ENCODE measurements at places on chromosomes 1 and 21. TPM values are rescaled to one million over a fixed set of nuclear protein-coding genes. Genes with fewer than 3 reads are reported as not detected.

WLS gene
- total RNA-seq = 51.8 TPM

AMIGO1 gene
- 3.7 TPM for total RNA-seq

NEGR1 gene
- total RNA-seq = 16.3 TPM

DPT gene
- 0.69 TPM for total RNA-seq

PRAMEF8 gene
- total RNA-seq = not detected

GRCh38 chr1:60891281-60891680, 191.1 kb upstream of the NFIA start:
- no peak for DNase-seq

- peak; percentile 44 for DNase-seq
Observed at GRCh38 chr1:209624558-209625549, 27.4 kb downstream of the LAMB3 start.

DNA sequence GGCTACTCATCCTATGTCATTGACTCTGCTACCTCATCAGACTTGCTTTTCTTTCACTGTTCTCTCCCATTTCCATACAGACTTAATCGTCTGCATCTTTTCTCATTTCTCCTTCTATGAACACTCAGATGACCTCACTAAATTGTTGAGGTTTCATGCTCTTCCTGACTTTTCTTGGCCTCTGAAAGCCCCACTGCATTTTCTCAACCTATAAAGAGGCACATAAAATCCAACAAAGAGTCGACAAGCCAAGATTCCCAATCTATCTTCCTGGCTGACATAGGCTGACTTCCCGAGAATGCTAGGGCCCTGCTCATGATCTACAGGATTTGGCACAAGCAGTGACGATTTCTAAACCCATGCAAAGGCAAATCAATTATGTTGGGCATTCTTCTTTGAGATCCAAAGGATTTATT, 280.8 kb upstream of the DPYD start:
- peak; percentile 54 for DNase-seq

DNA sequence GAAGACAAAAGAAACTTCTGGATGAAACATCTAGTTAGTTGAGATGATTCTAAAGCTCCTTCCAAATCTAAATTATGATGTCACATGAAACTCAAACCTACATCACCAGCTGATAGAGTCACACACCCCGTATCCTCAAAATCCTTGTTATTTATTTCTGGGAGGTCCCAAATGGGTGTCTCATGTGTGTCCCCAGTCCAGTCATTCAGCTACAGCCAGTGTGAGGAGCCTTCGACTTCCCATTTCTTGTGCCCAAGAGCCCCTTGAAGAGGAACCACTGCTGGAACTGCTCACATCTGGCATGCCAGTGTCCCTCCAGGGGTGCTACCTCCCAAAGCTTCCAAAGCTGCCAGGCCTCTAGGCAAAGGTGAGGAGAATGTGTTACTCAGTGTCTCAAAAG, 32.5 kb upstream of the KCNA3 start:
- no peak for DNase-seq

- DNase-seq = no peak
Observed at GRCh38 chr1:9592510-9593075, 3.9 kb downstream of the TMEM201 start.

- peak; percentile 71 for DNase-seq
Observed at GRCh38 chr1:63797056-63797726, 23.4 kb downstream of the ROR1 start.

- no peak for DNase-seq
Observed at GRCh38 chr1:112030157-112030556, 40.7 kb upstream of the KCND3 start.

GRCh38 chr1:48808496-48808895, 31.8 kb upstream of the BEND5 start:
- no peak for DNase-seq

- DNase-seq = no peak
Observed at GRCh38 chr1:225573216-225573615, 79.7 kb downstream of the ENAH start.

GRCh38 chr1:197526736-197527371, 248.4 kb downstream of the DENND1B start:
- DNase-seq = peak; percentile 6

DNA sequence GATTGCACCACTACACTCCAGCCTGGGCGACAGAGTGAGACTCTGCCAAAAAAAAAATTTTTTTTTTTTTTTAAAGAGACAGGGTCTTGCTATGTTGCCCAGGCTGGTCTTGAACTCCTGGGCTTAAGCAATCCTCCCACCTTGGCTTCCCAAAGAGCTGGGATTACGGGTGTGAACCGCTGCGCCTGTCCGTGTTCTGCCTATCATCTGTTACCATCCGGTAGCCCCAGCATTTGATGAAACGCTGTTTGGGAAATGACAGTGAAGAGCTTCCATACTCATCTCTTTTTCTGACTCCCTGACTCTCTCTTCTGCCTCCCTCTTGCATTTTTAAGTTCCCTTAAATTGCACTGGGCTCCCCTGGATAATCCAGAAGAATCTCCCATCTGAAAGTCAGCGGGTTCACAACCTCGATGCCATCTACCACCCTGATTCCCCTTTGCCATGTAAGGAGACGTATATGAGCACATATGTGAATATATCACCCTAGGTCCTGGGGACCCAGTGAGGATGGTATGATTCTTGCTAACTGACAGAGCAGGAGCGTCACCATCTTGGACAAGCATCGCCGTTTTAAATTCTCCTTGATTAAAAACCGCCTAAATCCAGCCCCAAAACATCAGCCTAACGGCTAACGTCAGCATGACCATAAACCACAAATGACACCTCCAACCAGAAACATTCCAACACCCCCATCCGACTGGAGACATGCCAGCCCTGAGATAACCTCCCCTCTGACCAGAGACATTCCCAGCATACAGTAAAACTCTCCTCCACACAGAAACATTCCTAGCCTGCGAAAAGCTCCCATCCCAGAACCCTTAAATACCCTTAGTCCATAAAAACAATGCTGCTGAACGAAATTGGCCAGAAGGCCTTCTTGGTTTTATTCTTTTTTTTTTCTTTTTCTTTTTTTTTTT, 12.4 kb downstream of the TNFRSF8 start:
- DNase-seq = peak; percentile 91

- DNase-seq = peak; percentile 61
Observed at GRCh38 chr21:28745131-28746016, 247.3 kb downstream of the LTN1 start.

DNA sequence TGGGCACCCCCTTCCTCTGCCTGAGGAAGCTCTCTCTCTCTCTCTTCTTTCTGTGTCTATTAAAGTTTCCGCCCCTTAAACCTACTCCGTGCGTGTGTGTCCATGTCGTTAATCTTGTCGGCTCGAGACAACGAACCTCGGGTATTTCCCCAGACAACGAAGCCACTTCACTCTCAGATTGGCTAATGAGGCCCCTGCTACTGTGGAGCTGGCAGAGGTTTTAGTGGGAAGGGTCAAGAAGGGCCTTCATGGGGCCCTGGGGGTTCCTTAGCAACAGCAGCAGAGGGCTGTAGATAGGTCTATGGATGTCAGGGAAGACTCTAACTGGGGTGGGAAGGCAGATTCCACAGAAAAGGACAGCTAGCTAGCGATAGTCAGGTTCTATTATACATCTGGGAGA, 239.8 kb upstream of the RAB4A start:
- DNase-seq = no peak

DNA sequence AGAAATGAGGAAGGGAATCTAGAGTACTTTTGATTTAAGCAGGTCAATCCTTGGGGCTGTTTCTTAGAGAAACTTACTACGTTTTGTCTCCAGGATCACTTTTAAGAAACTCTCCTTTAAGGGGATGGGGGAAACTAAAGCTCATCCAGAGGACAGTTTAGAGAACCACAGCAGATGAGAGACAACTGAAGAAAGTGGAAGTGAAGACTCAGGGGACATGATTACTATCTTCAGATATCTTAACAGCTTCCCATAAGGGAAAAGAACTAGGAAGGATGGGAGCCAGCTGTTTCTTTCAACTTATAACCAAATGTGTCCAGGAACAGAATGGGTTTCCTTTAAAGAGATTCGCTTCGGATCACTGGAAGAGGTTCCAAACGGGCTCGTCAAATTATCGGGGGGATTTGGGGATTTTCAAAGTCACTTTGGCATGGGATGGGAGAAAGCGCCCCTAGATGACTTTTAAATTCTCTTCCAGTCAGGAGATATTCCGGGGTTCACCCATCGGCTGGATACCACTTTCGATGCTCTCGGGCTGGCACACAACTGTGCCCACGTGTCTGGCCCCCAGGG, 1.2 kb downstream of the SCMH1 start:
- no peak for DNase-seq

DNA sequence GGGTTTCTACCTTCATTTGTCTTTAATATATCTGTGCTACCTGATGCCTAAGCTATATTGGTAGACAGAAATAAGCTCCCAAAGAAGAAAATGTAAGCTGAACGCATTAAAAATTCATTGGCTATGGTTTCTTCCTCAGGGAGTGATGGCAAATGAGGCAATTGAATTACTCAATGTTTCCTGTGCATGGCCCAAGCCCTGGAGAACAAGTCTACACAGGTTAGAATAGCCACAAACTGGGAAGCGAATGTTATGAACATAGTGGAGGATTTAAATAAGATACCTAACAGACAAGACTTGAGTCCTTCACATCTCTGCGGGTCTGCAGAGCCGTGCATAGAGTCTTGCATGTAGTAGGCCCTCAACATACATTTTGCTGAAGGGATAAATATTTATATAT, 350.3 kb downstream of the RWDD3 start:
- no peak for DNase-seq

DNA sequence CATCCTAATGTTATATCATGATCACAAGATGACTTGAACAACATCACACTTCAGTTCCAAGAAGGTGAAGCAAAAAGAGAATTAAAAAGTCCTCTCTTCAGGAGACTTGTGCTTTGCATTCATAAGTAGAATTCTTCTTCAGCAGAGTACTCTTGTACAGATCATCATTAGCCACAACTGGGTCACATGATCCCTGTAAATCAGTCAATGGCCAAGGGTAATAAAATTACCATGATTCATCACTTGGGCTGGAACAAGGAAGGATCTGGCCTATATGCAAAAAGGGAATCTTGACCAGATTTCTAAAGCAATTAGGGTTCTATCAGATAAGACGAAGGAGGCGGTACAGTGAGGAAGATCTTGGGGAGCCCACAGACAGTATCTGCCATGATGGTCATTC, 458.0 kb upstream of the DEPDC1 start:
- peak; percentile 26 for DNase-seq

DNA sequence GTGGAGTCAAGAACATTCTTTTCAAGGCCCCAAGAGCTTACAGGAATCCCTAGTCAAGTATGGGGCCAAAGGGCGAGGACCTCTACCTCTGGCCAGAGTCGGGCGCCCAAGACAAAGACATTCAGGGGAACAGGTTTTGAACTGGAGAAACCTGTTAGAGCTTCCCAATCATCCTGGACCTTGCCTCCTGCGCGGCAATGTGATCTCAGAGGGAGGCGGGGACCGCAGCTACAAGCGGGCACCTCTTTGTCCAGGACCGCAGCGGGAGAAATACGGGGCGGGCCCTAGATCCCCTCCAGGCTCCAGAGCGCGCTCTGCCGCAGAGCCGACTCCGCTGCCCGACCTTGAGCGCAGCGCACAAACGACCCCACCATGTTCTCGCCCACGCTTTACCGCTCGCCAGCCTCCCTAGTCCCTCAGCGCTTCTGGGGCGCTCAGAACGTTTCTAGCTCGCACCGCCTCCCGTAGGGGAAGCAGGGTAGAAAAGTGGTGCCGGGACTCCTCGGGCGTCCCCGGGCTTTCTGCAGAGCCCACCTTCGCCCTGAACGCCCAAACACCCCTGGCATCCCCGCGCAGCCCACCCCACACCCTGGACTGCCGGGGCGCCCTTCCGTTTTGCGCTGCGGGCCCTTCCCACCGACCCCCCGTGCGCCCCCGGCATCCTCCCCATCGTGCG, 28.1 kb downstream of the RABIF start:
- peak; percentile 67 for DNase-seq

DNA sequence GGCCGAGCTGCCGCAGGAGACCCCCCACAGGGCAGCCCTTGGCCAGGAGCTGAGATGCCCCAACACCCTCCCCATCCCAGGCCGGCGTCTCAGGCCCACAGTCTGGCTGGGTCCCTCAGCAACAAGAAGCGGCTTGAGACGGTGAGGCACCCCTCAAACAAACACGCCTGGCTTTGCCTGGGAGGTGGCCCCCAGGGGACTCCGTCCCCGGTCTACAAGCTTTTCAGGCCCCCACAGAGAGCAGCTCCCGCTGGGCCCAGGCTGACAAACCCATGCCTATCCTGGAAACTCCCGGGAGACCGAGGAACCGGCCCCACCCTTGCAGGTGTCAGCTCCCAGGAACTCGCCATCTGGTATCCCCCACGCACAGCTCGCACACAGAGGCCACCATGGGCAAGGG, 67.0 kb downstream of the ARHGEF16 start:
- DNase-seq = no peak

DNA sequence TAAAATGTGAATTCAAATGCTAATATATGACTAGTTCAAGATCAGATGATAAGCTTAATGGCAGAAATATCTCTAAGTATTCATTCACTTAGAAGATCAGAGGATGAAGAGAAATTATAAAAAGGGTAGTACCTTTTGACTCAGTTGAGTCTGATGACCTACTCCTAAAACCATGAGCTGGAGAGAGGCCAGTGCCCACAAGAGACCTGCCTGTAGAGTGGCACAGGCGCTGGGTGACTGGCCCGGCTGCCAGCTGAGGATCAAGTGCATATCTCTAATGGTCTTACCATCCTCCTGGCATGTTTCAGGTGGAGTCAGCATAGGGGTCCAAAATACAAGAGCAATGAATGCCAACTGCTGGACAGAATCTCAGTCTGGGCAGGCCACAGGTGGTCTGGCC, 14.1 kb downstream of the DDAH1 start:
- peak; percentile 42 for DNase-seq

- peak; percentile 76 for DNase-seq
Observed at GRCh38 chr21:41956926-41957729, 3.3 kb upstream of the C2CD2 start.

GRCh38 chr1:241225741-241226140, 131.3 kb downstream of the RGS7 start:
- DNase-seq = no peak

DNA sequence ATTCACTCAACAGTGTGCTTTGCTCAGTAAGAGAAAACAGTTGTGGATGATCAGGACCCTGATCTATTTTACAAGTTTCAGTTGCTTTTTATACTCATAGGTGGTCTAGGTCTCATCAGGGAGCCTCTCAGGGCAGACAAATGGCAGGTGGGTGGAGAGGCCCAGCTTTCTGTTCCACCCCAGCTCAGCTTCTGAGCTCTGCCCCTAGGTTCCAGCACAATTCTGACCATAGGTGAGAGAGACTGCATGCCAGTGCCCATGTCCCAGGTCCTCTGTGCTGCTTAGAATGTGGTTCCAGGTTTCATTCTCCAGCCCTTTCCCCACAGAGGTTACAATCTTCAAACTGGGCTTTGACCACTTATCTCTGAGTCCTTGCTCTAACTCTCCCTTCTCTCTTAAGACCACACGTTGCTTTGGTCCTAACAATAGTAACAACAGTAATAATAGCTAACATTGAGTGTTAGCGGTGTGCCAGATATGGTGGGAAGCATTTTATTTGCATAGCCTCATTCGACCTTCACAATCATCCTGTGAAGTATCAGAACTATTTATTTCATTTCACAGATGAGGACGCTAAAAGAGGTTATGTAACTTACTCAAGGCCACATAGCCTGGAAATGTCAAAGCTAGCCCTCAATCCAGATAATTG, 19.6 kb upstream of the DUSP10 start:
- DNase-seq = no peak

- peak; percentile 55 for DNase-seq
Observed at GRCh38 chr1:71780681-71781080, 501.7 kb downstream of the NEGR1 start.

All from Daoy (cell line).